ENCODE measurements at places on chromosomes 7 and 10.

- no peak overlapping the region for H3K4me3 ChIP-seq
- no peaks in the 10 kb centered on the region for H3K27me3 ChIP-seq
- peak overlapping the region; percentile 60 for H3K27ac ChIP-seq
- no peaks in the 10 kb centered on the region for H3K36me3 ChIP-seq
- DNase-seq: no peak
- peaks cover 11% of the 10 kb centered on the region for H3K4me1 ChIP-seq
These were observed 14.7 kb downstream of the COL1A2 start for GRCh38 chr7:94409200-94409948.

GRCh38 chr10:132345345-132345744 is 13.4 kb downstream of the LRRC27 start:
- no peak for DNase-seq
- no peaks in the 10 kb centered on the region for H3K36me3 ChIP-seq
- no peaks in the 10 kb centered on the region for H3K4me1 ChIP-seq
- no peak overlapping the region for H3K4me3 ChIP-seq
- no peaks in the 10 kb centered on the region for H3K27me3 ChIP-seq

- DNase-seq: no peak
- H3K4me1 ChIP-seq: no peaks in the 10 kb centered on the region
- H3K27ac ChIP-seq: no peak overlapping the region
- no peaks in the 10 kb centered on the region for H3K27me3 ChIP-seq
These were observed 63.3 kb downstream of the MRC1 start for GRCh38 chr10:17872191-17873091.

DNA sequence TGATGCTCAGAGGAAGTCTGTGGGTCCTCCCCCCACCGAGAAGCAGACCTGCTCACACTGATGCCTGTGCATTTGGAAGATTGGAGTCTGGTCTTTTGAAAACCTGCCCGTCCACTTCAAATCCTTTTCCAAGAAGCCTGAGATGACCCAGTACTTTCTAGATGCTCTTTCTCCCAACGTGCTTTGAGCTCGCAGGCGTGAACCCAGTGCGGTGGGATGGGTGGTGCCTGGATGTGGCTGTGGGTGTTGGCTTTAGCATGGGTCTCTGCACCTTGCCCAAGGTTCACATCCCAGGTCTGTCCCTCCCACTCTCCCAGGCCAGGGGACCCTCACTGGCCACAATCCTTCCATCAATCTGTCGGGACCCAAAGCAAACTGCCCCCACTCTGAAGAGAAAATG is 170.2 kb downstream of the ADARB2 start:
- H3K27ac ChIP-seq: no peak overlapping the region
- no peaks in the 10 kb centered on the region for H3K36me3 ChIP-seq
- H3K27me3 ChIP-seq: peaks cover 17% of the 10 kb centered on the region
- H3K4me1 ChIP-seq: no peaks in the 10 kb centered on the region
- no peak overlapping the region for H3K4me3 ChIP-seq

GRCh38 chr10:3622427-3622826 is 162.6 kb downstream of the KLF6 start:
- no peaks in the 10 kb centered on the region for H3K4me1 ChIP-seq
- H3K36me3 ChIP-seq: no peaks in the 10 kb centered on the region
- H3K27ac ChIP-seq: no peak overlapping the region
- no peak overlapping the region for H3K4me3 ChIP-seq
- no peaks in the 10 kb centered on the region for H3K27me3 ChIP-seq
- no peak for DNase-seq

Data from left lung (tissue), 14 donors.